ENCODE measurements at places on chromosomes 11 and 22.

GRCh38 chr22:37225481-37225880 is 13.2 kb upstream of the SSTR3 start:
- no peak for DNase-seq

GRCh38 chr11:110763249-110764011 is 51.2 kb upstream of the ARHGAP20 start:
- no peak for DNase-seq

GRCh38 chr11:88421530-88421929 is 84.0 kb upstream of the CTSC start:
- DNase-seq = no peak

- no peak for DNase-seq
Measured at GRCh38 chr22:25762147-25762546, 20.2 kb downstream of the MYO18B start.

DNA sequence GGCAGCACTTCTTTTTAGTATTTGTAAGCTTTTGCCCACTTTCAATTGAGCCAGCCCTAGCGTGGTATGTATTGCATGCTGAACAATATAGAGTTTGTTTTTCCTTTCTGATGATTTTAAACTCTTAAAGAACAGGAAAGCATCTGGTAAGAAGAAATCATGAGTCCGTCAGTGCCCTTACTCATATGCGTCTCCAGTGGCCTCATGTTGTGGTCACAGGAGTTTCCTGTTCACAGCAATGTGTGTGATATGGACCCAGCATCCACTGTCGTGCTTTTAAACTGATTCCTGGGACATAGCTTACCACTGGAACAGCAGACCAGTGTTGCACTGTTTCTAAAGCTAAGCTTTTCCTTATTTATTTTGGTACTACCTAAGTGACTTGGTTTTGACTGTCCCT is 40.1 kb downstream of the BID start:
- DNase-seq = no peak

GRCh38 chr11:27317751-27318150 is 45.3 kb downstream of the CCDC34 start:
- no peak for DNase-seq

- no peak for DNase-seq
Measured at GRCh38 chr11:68667511-68668500, 16.5 kb upstream of the GAL start.

- no peak for DNase-seq
Measured at GRCh38 chr11:59272771-59273372, 60.1 kb upstream of the MPEG1 start.

DNA sequence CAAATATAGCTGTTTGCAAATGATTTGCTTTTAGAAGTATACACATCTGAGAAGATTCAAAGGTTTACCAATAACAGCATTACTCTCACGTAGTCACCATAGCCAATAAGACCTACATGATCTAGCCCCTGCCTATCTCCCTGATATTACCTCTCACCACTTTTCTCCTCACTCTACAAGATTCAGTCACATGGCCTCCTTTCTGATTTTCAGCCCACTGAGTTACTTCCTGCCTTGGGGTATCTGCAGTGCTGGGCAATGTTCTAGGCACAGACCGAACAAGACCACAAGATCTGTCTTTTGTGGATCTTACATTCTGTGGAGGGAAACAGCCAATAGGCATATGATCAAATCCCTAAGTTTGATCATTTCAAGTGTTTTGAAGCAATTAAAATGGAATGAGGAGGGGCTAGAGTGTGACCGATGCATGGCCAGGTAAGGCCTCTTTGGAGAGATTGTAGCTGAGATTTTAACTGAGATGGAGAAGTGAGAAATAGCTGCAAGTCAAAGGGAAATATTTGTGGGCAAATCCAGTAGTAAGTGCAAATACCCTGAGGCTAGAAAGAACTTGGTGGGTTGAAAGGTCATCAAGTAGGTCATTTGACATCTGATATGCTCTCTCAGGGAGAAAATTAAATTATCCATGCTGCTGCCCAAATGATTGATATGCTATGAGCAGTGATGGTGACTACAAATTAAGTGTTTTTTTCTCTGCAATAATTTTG is 43.1 kb downstream of the ARL14EP start:
- DNase-seq = no peak

- no peak for DNase-seq
Measured at GRCh38 chr22:27723158-27723557, 78.4 kb downstream of the MN1 start.

GRCh38 chr11:120681434-120682331 is 170.1 kb downstream of the GRIK4 start:
- no peak for DNase-seq

DNA sequence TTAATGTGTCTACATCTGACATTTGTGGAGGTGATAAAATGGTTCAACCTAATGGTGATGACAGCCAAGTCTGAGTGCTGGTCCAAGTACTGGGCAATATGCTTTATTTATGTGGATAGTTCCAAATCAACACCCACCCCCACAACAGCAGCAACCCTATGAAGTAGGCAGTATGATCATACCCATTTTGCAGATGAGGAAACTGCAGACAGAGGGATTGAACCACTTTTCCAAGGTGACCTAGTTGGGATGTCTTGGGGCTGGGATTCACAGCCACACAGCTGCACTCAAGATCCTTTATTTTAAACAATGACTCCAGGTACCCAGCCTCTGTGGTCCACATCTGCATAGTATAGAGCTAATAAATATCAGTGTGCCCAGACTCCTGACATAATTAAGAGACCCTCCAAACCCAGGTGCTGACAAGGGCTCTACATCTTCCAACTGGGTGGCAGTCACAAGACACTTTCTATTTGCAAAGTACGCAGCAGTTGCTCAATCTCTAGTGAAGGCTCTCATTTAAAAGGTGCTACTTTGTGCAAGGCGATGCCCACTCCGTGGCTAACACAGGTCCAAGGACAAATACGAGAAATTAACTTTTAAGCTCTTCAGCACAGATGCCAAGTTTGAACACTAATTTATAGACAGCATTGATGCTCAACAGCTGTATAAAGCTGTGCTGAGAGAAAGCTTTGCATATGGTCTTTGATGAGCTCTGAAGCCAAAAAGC is 426.6 kb downstream of the LARGE1 start:
- DNase-seq = no peak

GRCh38 chr22:28742562-28742962 is 723 bp downstream of the HSCB start:
- no peak for DNase-seq

DNA sequence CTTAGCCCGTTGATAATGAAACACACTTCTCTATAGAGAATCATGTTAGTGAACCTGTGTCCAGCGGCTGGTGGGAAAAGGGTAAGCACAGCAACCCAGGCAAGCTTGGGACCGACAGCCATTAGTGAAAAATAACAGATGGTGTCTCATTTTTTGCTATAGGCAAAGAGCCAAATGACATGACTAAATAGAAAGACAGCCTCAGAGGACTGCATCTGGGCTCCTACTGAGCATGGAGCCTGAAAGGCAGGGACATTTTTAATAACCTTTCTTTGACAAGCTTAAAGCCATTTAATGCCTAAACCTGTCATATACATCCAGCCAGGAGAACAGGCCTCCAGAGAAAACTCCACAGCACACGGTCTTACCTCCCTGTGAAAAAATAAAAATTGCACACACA is 67.0 kb downstream of the FANCF start:
- DNase-seq = no peak

- no peak for DNase-seq
Measured at GRCh38 chr11:126702987-126703386, 297.6 kb downstream of the KIRREL3 start.

DNA sequence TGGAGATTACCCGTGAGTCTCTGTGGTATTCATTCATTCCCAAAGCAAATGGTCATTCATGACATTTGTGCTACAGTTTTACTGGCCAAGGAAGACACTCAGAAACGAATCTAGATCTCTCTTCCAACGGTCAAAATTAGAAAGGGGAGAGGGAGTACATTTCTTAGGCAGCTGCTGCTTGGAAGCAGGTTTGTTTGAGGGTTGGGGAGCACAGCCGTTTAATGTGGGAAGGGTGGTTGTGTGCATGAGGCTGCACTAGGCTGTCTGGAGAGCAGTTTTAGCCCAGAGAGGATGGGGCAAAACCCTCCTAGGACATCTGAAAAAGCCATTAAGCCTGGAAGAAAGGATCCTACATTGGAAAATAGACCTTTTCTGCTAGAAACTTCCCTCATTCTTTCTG is 29.7 kb upstream of the TIMP3 start:
- DNase-seq = no peak

DNA sequence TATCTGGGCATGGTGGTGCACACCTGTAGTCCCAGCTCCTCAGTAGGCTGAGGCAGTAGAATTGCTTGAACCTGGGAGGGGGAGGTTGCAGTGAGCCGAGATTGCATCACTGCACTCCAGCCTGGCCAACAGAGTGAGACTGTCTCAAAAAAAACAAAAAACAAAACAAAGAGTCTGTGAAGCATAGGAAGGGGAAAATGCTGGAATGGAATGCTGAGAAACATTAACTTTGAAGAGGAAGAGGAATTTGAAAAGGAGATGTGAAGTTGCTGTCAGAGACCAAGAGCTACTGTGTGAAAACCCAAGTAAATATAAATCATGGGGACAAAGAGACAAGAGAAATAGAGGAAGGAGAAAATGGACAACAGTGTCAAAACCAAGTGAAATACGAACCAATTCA is 455.1 kb upstream of the ARHGAP42 start:
- no peak for DNase-seq

DNA sequence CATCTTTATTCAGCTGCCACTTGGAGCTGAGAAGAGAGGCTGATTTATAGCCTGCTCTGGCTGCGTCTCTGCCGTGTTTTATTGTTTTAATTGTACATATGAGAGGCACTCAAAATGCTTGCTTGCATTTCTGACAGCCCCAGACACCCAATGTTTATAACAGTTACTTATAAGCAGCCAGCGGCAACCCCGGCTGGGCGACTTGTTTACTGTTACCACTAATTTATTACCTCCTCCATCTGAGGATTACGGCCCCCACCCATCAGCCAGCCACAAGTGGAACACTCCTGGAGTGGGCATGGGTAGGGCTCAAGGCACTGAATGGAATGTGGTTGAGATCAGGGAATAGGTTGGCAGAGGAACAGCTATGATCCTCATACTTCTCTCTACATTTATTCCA is 61.2 kb downstream of the CLPB start:
- DNase-seq = no peak

DNA sequence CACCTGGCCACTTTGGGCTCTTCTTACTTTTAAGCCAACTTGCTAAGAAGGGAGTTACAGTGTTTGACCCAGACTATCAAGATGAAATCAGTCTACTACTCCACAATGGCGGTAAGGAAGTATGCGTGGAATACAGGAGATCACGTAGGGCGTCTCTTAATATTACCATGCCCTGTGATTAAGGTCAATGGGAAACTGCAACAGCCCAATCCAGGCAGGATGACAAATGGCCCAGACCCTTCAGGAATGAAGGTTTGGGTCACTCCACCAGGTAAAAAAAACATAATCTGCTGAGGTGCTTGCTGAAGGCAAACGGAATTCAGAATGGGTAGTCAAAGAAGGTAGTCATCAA is 1.0 kb upstream of the YPEL4 start:
- DNase-seq = no peak

Data from stimulated activated CD8-positive, alpha-beta memory T cell treated with anti-CD3 and anti-CD28 coated beads, Interleukin-7, amount 100 ng/mL, for 1 hour (primary cell).